GM04504 (cell line): ENCODE measurements at places on chromosomes 7 and 10.
A peak's percentile ranks its signal among the peaks of the same experiment; 100 is the strongest.

DNA sequence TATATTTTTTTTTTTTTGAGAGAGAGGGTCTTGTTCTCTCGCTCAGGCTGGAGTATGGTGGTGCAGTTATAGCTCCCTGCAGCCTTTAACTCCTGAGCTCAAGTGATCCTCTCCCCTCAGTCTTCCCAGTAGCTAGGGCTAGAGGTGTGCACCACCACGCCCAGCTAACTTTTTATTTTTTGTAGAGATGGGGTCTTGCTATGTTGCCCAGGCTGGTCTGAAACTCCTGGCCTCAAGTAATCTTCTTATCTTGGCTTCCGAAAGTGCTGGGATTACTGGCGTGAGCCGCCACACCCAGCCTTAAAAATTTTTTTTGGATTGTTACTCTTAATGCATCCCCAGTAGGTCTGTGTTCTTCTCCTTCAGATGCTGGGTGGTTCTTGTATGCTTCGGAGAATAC is 4.2 kb downstream of the UBTD1 start:
- DNase-seq: no peak

- DNase-seq: no peak
Observed at GRCh38 chr10:50604809-50605208, 18.9 kb downstream of the SGMS1 start.

- DNase-seq: no peak
Observed at GRCh38 chr10:69884686-69885085, 83.0 kb downstream of the COL13A1 start.

- DNase-seq: no peak
Observed at GRCh38 chr10:132133449-132134240, 53.1 kb upstream of the DPYSL4 start.

DNA sequence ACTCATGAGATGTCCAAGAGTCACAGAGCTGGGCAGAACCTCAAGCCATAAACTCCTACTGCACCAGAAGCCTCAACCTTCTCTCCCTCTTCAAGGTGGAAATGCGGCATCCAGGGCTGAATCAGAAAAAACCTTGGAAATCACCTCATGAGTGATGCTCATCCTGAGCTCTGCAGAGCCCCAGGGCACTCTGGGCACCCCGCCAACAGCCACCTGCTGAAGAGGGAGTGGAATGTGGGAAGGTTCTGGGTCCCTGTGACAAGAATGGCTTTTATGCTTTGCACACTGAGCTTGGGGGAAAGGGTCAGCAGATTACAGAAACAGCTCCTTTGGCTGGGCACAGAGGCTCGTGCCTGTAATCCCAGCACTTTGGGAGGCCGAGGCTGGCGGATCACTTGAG is 18.8 kb downstream of the NUDT1 start:
- no peak for DNase-seq

GRCh38 chr10:59634102-59634501 is 75.5 kb downstream of the SLC16A9 start:
- no peak for DNase-seq

- no peak for DNase-seq
Observed at GRCh38 chr7:95861041-95861440, 88.7 kb downstream of the DYNC1I1 start.

DNA sequence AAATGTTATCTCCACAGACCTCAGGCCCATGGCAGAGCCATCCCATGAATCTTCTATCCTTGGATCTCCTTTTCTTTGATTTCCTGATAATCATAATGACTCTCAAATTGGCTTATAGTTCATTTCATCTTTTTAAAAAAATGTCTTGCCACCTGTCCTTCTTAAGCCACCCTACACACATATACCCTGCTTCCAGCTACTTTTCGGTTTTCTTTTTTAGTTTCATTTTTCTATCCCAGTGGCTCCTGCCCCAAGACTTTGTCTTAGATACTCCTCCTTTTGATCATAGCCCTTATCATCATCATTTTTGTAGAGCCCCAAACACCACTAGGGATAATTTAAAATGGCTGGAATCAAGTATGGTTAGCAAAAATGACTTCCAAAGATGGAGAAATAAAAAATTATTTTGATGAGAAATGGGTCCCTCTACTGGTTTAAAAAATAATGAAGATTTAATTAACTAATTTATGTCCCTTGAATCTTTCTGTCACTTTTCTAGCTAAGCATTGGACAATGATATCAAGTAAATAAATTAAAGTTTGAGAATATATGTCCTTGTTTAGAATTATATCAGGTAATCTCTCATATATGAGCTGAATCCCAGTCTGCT is 277.3 kb upstream of the SEMA3D start:
- DNase-seq: no peak

GRCh38 chr7:105647591-105647990 is 66.3 kb upstream of the EFCAB10 start:
- DNase-seq: no peak

- DNase-seq: peak; percentile 18
Observed at GRCh38 chr10:50497758-50498157, 126.0 kb downstream of the SGMS1 start.

DNA sequence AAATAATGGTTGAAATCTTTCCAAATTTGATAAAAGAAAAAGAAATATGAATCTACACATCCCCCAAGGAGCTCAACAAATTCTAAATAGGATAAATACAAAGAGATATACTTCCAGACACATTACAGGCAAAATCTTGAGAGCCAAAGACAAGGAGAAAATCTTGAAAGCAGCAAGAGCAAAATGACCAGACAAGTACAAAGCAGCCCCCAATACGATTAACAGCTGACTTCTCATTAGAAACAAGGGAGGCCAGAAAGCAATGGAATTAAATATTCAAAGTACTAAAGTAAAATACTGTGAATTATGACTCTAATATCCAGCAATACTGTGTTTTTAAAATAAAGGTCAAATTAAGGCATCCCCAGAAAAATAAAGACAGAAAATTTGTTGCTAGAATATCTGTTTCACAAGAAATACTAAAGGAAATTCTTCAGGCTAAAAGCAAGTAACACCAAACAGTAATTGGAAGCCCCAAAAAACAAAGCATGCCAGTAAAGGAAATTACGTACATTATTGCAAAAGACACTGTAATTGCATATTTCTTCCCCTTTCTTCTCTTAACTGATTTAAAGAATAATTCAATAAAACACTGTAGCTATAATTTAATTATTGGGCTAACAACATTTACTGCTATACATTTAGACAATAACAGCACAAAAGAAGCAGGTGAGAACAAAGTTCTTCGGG is 36.4 kb downstream of the ZNF438 start:
- no peak for DNase-seq

DNA sequence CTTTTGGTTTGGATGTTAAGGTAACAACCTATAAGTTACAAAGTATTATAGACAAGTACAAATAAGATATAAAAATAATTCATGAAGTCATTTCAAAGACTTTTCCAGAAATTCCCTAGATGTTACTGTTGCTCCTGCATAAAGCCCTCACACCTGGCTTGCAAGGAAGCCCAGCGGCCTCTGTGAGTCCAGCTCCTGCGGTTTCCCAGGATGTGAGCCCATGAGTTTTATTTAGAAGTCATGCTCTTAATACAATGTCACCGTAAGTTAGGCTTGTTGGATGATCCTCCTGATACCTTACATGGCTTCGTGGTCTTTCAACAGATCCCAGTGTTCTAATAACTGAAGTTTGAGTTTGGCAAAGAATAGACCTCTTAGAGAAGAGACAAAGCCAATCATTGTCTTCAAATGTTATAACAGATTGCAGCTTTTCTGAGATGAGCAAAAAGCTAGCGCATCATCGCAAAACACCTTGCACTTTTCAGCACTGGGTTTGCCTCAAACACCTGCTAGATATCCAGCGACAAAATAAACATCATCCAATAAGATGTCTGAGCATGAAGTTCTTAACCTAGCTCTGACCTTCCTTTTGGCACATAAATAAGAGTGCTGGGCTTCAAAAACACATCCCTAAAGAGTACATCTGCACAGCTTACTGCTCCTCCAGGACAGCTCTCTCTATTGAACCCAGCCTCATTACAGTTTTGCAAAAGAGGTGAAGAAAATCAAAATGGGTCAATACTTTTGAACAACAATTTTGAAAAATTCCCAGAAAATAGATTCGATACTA is 3.6 kb downstream of the FAM171A1 start:
- no peak for DNase-seq

DNA sequence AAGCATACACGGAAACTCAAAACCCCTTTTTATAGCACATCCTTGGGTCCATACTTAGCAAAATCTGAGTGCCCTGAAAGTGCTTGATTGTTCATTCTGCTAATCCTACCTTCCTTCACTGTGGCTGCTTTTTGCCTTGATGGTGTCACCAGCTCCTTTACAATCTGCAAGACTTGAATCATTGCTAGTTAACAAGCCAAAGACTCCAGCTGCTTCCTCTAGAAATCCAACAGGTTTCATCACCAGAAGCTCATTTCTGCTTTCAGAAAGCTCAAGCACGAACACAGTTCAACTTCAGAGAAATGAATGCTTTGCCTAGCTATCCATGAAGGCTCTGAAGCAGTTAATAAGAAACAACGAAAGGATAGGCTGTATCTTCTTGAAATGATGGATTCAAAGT is 38.0 kb downstream of the USP6NL start:
- DNase-seq: peak; percentile 39

- peak; percentile 81 for DNase-seq
Observed at GRCh38 chr10:70331486-70332268, 47.9 kb upstream of the NPFFR1 start.

DNA sequence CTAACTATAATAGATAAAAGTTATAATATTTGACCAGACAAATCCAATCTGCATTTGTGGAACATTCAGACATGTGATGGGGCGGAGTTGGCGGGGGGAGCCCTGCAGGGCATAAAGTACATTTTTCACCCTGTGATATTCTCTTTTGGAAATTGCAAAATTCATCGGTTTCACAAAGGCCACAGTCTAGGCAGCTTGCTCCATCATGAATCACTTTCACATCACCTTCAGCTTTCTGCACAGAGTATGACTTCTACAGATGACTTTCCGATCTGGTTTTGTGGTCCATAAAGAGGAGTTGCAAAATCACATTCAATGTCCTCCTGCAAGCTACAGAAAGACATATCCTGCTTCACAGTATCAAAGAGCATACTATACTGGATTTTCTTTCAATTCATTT is 51.4 kb upstream of the APBB1IP start:
- no peak for DNase-seq

GRCh38 chr7:112873831-112874553 is 83.8 kb upstream of the TMEM168 start:
- no peak for DNase-seq

GRCh38 chr7:73815436-73815835 is 15.4 kb upstream of the CLDN4 start:
- no peak for DNase-seq

DNA sequence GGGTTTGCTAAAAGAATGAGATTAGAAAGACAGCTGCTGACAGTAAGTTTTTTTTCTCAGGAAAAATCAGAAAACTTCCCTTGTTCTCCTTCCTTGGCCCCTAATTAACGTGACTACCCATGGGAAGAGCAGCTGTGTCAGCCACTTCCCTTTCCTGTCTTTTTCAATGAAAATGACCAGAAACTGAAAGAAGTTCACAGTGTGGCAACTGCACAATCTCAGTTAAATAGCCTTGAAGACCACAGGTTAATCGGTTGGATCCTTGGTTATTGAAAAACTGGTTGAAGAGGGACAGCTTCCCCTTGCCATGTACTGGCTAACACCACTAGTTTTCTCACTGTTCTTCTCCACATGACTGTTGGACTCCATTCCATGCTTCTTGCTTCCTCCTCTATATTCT is 148.8 kb upstream of the AGR3 start:
- DNase-seq: no peak

DNA sequence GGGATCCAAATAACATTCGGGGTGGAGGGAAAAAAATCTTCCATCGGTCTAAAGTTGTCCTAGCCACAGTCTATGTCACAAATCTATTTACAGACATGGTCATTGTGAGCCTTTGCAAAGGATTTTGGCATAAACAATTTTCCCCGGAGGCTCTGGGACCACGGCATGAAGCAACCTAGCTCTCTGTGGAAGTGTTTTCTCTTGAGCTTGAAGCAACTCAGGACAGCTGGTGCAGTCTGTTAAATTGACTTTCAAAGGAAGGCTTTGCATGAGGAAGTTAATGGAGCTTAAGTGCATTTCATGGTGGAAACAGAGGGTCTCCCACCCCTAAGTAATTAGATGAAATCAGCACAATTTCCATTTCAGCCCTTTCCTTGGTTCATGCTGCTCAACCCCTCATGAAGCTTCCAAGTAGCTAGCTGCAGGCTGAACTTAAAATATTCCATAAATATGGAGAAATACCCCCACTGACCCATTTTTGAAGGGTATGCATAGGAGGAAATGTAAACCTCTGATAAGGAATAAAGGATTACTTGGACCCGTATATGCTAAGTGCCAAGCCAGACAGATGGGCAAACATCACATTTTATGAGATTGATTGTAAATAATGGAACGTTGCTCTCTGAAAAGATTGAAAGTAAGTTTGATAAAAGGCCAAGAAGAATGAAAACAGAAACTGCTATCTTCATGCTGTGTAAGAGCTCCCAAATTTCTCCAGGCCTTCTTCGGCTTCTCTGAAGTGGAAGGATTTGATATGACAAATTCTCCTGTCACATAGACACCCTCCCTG is 39.9 kb downstream of the CCDC3 start:
- no peak for DNase-seq

DNA sequence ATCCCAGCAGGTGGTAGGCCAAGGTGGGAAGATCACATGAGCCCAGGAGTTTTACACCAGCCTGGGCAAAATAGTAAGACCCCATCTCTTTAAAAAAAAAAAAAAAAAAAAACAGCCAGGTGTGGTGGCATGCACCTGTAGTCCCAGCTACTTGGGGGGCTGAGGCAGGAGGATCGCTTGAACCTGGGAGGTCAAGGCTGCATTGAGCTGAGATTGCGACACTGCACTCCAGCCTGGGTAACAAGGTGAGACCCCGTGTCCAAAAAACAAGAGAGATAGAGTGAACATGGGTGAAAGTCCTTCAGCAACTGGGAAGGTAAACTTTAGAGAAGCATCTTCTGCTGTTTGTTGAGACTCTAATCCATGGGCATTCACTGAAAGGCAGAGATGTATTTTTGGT is 6.3 kb upstream of the LAMTOR4 start:
- no peak for DNase-seq

DNA sequence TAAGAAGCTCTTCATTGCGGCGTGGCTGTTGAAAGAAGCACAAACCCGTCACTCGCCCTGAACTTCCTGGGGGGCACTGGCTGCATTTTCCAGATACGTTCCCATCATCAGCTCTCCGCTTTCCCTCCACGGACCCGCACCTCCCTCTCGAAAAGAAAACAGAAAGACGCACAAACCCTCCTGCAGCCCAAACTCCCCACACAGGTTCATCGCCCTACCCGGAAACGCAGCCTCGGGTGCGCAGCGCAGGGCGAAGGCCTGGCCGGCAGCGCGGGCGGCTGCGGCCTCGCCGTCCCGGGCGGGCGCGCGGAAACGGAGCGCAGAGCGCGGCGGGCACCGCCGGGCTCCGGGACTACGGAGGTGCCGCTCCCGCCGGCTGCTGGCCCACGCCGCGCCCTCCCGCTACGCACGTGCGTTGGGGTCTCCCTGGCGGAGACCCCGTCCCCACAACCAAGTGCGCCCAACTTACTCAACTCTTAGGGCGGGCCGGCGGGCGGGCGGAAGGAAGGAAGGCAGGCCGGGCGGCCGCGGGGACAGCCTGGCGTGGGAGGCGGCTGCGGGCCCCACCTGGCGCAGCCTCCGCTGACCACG is 822 bp downstream of the ZNF800 start:
- peak; percentile 14 for DNase-seq

- peak; percentile 96 for DNase-seq
Observed at GRCh38 chr7:55065079-55065478, 46.3 kb downstream of the EGFR start.
